ENCODE measurements at places on chromosomes 5 and 9.

DNA sequence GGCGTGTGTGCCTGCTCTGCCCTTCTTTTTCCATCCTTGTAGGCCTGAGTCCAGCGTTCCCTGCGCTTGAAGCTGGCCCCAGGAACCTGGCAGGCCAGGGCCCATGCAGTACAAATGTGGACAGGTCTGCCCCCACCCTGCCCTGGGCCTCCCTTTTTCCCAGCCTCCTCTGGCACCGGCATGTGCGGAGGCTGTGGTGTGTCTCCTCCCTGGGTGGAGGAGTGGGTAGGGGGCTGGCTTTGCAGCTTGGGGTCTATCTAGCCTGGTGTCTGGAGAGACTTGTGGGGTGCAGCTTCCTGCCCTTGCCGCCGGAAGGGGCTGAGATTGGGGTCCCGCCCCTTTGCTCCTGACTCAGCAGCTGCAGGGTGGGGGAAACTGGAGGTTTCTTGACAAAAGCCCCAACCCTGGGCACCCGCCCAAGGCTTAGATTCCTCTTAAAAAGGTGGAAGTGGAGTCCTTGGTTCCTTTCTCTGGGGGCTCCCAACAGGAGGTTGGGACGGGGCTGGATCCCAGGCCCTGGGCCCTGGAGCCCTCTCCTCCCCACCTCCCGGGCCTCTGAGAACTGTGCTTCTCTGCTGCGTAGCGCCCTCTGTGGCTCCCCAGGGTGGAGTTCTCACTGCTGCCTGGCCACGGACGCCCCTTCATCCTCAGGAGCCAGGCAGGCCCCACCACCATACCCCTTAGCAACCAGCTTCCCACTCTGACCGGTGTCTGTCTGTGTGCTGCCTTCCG, 18.0 kb downstream of the RXRA start:
- peak; percentile 87 for DNase-seq

GRCh38 chr5:23389291-23390101, 117.9 kb upstream of the PRDM9 start:
- no peak for DNase-seq

DNA sequence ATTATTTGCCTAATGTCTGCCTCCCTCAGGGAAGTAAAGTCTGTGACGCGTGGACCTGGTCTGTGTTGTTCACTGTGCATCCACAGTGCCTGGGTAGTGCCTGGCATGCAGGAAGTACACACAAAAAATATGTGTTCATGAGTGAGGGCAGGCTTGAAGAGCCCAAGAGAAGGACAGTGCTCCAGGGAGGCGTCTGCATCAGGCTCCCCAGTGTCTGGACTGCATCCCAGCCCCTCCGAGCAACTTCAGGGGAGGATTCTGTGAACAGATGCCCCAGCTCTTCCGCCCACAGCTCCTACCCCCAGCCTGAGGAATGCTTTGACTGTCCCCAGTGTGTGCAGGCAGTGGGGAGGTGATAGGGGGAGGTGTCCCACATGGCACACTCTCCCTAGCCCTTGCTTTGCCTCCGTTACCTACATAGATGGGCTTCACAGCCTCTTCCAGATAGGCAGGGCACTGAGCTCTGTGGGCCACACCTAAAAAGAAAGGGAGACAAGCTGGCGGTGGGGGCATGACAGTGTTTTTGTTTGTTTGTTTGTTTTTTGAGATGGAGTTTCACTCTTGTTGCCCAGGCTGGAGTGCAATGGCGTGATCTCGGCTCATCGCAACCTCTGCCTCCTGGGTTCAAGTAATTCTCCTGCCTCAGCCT, 25.4 kb downstream of the IRF1 start:
- peak; percentile 55 for DNase-seq

DNA sequence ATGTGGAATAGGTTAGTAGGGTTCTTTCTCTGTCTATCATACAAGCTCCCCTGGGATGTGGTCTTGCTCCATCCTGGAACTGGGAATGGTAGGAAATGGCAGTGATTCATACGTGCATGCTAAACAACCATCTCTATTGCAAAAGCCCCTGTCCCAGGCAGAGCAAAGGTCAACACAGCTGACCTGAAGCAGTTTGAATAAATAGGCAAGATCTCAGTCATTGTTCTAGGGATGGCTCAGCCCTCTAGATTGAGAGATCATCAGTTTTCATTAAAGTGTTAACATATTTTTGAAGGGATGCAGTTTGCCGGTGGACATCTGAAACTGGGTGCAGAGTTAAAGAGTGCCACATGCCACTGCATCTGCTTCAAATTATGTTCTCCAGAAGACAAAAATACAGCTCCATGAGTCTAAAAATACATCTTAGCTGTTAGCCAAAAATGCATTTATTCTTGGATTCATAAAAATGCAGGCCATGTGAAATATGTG, 224.1 kb downstream of the ESM1 start:
- DNase-seq = peak; percentile 79

DNA sequence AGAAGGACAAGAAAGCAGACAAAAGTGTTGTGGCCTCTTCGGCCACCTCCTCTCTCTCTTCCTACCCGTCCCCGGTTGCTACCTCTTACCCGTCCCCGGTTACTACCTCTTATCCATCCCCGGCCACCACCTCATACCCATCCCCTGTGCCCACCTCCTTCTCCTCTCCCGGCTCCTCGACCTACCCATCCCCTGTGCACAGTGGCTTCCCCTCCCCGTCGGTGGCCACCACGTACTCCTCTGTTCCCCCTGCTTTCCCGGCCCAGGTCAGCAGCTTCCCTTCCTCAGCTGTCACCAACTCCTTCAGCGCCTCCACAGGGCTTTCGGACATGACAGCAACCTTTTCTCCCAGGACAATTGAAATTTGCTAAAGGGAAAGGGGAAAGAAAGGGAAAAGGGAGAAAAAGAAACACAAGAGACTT, 2.4 kb downstream of the EGR1 start:
- DNase-seq = no peak

DNA sequence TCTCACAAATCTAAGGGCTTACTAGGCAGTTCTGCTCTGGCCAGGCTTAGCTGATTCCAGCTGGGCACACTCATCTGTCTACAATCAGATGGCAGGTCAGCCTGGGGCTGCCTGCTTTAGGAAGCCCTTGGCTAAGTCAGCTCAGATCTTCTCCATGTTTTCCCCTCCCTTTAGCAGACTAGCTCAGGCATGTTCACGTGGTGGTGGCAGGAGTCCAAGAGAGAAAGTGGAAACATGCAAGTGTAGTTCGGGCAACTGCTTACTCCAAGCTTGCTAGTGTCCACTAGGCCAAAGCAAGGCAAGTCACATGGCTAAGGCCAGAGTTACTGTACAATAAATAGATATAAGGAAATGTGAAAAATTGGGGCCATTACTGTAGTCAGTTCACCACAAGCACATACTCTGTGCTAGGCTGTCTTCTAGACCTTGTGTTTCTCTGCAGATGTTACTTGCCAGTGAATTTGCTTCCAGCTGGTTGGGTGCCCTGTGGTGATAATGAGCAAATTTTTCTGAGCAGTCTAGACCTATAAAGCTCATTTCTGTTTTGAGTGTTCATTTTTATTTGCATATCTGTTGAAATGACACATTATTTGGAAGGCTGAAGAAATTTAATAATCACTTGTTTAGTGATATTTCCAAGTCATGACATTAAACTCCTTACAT, 38.3 kb downstream of the RECK start:
- peak; percentile 93 for DNase-seq

GRCh38 chr5:154524181-154524580, 46.2 kb upstream of the HAND1 start:
- DNase-seq = no peak

DNA sequence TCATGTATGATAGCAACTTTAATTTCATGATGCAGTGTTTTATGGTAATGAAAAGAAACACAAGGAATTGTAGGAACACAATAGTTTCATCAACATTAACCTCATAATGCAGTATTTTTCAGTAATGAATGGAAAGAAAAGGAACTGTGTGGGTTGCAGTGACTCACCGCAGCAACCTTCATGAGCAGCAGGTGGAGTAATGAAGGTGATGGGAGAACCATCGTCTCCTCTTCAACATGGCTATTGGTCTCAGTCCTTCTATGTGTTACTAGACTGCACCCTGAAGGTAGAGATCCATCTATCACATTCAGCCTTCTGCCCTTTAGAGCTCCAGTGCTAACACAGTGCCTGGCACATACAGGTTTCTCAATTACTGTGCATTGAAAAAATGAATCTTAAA, 58.0 kb downstream of the TMEM215 start:
- no peak for DNase-seq

DNA sequence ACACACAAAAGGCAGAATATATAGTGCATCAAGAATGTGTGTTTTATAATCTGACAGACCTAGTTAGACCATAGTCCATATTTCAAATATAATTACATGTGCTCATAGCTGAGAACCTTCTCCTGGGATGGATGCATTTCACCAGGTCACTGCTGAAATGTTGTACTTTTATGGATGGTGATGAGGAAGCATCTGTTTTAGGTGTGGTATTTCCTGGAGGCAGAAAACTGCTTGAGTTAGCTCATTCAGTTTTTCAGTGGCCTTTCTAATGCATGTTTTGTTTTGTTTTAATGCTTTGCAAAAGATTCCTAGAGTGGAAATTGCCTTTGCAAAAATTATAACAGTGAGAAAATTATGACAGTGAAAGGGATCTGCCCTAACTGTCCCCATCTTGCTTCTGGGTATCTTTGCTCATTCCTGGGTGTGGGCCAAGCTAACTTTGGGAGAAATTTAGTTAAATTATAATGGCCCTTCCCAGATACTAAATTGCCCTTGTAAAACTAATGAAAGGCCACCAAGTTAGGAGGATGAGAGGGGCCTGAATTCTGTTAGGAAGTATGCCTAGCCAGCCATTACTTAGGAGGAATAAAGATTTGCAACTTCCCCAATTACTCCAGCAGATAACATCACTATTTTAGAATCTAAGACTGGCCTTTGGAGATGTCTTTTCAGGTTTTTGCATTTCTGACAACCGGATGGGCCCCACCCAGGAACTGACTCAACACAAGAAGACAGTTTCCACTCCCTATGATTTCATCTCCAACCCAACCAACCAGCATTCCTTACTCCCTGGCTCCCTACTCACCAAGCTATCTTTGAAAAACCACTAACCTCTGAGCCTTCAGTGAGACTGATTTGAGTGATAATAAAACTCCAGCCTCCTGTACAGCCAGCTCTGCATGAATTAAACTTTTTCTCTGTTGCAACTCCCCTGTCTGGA, 7.0 kb upstream of the IL12B start:
- no peak for DNase-seq

- no peak for DNase-seq
These were observed 165.0 kb downstream of the FBXL17 start for GRCh38 chr5:108216890-108217289.

DNA sequence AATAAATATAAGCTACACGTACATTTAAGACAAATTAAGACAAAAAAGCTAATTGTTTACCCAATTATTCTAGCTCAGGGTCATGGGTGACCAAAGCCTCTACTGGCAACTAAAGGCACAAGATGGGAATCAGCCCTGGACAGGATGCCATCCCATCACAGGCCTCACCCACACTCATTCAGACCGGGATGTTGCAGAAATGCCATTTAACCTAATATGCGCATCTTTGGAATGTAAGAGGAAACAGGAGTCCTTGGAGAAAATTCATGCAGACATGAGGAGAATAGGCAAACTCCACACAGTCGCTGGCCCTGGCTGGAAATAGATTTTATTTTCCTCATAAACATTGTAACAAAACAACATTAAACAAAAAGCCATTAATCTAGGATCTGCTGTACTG, 2003.8 kb upstream of the CDH9 start:
- DNase-seq = no peak

- DNase-seq = no peak
These were observed 5.2 kb downstream of the DOCK8 start for GRCh38 chr9:219670-220365.

GRCh38 chr9:76181781-76182180, 212.4 kb downstream of the RFK start:
- DNase-seq = no peak

GRCh38 chr5:2536632-2537377, 214.7 kb downstream of the IRX2 start:
- no peak for DNase-seq

- no peak for DNase-seq
These were observed 1854.6 kb upstream of the WWC1 start for GRCh38 chr5:166436872-166437271.

DNA sequence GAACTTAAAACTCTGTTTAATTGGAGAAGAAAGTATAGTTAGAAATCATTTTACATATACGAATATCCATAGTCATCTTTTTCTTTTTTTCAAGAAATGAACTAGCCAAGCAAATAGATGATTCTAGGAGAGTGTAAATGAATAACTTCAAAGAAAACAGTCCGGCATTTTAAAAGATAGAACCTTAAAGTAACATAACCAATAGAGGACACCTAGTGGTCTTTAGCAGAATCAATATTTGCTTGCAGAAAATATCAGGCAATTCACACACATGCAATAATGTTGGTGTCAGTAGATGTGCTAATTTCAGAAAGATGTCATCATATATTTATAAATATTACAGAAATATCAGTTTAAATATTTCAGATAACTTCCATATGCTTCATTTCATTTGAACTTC, 57.1 kb downstream of the HCN1 start:
- no peak for DNase-seq

DNA sequence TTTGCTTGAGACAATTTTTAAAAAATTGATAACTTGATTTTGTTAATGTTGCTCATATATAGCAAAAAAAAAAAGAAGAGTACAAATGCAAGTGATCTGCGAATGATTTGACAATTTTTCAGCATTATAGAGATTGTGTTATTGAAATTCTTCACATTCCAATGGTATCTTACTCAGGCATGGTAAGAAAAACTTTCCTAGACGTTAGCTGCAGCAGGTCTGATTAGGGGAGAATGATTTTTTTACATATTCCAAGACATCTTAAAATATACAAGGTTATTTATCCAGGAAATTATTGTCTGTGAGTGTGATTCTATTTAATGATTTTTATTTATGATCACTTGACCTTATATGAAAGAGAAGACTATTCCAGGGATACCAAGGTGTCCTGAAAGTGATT, 361.9 kb downstream of the MAT2B start:
- no peak for DNase-seq

- peak; percentile 42 for DNase-seq
These were observed 16.0 kb upstream of the ZBTB43 start for GRCh38 chr9:126788634-126789349.

GRCh38 chr5:159775890-159776289, 140.4 kb upstream of the ADRA1B start:
- no peak for DNase-seq

DNA sequence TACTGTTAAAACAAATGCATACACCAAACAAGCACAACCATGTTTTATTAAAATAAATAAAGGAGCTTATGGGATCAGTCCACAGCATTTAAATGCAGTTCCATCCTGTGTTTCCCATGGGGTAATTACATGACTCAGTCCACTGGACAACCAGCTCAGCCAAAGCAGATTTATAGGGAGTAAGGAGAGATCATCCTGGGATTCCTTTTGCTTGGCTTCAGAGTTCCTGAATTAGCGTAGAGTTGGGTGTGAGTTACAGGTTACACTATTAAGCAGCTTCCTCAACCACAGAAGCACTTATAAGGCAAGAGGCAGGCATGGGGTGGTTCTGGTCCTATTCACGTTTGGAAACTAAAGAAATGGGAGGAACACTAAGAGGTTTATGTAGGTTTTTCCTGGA, 381.1 kb upstream of the ACTBL2 start:
- DNase-seq = no peak

All from sigmoid colon (tissue), 7 donors.